ENCODE measurements at places on chromosomes 1 and 21.

GRCh38 chr1:90721210-90722194 is 4.4 kb upstream of the BARHL2 start:
- peak; percentile 63 for DNase-seq

DNA sequence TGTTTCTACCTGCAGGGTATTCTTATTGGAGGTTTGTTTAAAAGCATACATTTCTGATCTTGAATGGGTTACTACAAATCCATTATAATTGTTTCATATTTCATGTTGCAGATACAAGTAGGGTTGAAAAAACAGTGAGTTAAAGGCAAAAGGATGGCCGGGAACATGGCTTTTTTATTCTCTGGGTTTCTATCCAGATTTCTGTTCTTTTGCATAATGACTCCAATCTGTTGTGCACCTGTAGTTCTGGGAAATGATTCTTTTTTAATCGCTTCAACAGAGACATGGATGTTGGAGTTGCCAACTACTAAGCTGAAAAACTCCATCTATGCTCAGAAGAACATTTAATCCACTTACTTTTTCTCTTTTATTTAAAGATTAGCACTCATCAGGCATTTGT is 2.7 kb upstream of the ADAMTS1 start:
- DNase-seq: no peak

- no peak for DNase-seq
Measured at GRCh38 chr1:59071876-59072582, 224.9 kb upstream of the FGGY start.

GRCh38 chr1:203743091-203743571 is 21.9 kb upstream of the LAX1 start:
- DNase-seq: no peak

DNA sequence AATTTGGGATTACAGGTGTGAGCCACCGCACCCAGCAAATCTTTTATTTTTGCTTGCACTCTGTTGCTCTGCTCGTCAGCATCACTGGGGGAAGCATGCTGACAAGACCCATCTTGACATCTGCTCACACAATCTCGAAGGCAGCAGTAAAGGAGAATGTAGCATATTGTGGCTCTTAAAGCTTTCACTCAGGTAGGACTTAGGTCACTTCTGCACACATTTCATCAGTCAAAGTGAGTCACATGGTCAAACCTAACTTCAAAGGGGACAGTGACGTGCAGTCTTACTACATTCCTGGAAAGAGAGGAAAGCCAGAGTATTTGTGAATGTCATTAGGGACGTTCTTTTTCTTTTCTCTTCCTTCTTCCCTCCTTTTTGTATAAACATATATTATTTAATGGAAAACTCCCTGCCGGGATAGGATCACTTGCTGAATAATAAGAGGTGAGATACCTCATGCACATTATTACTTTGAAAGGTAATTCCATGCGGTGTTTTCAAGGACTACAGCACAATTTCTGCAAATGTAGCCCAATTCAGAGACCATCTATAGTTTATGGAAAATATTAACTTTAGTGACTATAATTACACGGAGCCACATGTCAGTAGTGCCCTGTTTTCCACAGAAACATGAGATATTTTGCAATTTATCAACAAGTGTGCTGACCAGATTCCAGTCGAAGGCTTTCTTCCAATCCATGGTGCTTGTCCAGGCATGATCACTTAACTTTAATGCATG is 19.3 kb upstream of the ACBD6 start:
- DNase-seq: no peak

DNA sequence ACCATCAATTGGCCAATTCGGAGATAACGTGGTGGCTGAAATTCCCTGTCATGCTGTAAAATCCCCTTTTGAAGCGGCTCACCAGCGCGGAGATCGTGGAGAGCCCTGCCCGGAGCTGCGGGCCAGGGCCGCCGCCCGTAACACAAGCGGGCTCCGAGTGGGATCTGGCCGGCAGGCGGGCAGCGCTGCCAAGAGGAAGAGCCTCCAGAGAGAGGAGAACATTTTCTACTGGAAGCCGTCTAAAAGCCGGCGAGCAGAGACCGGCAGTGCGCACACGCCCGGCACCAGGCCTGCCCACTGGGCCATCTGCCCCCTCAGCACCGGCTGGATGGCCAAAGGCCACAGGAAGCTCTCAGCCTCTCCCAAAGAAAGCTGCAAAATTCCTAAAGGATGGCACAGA is 15.5 kb downstream of the SSBP3 start:
- DNase-seq: no peak

DNA sequence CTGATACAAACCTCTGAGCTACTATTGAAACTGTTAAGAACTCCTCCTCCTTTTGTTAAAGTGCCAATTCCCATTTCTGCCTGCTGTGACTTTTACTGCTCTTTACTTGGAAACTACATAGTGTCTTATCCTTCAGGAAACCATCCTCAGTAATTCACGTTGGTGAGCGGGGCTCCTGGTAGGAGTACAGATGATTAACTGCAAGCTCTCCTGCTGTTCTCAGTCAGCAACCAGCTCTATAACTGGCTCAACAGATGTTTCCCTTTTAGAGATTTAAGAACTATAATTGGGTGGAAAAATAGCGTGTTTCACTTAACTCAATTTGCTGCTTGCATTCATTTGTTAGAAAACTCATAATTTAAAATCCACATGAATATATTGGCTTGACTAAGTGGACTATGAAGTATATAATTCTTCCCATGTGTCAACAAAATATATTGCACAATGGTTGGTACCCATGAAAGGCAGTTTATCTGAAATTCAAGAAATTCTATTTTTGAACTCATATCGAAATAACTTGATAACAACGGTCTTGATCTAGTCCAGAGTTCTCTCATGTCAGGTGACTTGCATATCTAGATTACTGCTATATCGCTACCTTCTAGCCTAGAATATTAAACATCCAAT is 574.0 kb downstream of the KCNT2 start:
- peak; percentile 25 for DNase-seq

DNA sequence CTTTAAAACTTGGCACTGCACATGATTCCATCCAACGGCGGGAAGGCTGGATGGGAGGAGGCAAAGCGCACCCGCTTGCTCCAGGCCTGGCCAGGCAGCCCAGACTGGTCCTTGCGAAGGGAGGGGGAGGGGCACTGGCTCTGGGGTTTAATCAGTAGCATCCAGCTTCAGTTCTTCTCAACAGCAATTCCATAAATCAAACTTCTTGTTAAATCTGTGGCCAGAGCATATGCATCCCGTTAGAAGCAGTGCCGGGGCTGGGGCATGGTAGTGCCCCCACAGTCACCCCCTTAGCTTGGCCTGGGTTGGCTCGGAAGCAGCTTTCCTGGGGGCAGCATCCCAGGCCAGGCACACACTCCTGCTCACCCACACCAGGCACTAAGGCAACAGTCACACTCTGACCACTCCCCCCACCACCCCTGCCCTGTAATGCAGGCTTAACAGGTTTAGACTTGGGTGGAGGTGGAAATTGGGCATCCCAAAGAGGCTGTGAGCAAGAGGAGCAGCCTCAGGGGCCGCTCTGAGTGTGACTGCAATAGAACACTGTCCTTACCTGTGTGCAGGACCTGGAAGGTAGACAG is 94.1 kb upstream of the CASZ1 start:
- DNase-seq: no peak

GRCh38 chr1:205593967-205594366 is 37.8 kb downstream of the ELK4 start:
- no peak for DNase-seq

DNA sequence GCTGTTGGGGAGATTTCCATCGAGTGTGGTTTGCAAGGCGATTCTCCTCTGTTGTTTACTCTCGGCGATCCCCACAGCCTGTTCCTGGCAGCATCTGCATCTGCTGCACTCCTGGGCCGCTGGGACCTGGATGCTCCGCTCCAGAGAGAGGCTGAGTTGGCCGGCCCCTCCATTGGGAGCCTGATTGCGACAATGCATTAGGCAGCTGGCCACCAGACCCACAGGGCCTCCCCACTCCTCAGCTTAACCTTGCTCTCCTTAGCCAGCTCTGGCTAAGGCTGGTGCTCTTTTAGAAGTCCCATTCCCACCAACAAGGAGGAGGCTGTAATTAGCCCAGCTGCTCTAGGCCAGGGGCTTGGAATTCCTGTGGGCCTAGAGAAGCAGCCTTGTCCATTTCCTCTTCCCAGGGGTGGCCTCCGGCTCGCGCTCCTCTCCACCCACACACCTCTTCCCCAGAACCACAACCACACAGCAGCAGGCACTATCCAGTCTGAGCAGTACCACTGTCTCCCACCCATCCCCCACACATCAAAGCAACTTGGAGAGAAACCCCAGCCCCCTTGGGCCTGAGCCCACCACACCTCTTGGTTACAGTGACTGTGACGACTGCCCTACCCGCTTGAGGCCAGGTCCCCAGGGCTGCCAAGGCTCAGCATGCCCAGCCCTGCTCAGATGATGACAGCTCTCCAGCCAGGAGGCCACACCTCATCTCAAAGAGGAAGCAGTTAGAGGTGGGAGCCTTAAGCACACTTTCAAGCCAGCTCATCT is 193.8 kb upstream of the EDN2 start:
- peak; percentile 83 for DNase-seq

DNA sequence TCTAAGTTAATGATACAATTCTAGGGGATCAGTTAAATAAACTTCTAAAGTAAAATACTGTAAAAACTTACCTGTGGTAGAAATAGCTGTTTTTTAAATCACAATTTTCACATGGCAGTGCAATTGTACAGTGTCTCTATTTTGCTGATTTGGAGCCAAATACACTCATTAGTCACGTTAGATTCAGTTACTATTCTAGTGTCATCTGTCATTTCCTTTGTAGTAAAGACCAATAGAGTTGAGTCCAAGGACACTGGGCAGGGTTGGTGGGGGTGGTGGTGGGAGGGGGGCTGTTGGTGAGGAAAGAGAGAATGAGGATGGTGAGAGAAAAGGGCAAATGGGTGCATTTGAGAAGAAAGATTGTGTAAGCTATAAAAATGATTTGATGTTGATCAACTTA is 33.6 kb downstream of the CD55 start:
- no peak for DNase-seq

DNA sequence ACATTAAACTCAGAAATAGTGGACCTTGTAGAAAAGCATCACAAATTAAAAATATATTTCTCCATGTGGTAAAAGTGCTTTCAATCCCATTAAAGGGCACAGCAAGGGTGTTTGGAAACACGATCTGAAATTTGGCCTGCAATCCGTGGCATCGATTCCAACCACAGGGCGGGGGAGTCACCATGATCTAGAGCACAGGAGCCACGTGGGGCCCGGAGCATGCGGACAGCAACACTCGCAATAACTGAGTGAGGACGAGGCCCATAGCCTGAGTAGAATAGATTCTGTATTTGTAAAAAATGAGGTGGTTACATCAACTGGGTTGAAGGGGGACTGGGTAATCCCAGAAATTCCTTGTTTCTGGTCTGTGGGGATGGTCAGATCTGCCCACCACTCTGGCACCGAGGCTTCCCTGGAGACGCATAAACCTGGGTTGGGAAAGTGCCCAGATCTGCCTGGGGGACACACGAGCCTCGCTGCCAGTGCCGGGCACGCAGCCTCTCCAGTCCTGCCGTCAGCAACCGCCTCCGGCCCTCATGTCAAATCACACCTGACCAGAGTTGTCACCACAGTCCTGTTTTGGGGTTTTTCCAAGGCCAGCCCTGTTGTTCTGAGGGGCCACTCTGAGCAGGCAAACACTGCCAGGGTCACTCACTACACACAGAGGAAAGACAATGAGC is 104.3 kb downstream of the PGBD5 start:
- no peak for DNase-seq

DNA sequence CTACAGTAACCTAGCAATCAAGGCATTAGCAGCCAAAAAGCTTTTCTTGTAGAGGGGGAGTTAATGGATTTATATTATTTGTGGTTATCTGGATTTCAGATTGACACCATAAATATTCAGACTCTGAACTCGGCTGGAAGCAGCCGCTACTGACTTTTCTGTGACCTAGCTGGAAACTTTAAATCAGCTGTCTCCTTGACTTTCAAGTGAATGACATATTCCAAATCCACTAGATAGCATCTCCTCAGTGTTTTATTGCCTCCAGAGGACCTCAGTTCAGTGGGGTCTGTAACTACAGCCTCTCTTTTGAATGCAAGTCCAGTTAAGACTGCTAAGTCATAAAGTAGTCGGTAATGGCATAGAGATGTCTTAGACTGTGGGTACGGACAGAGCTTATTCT is 448.5 kb downstream of the NUF2 start:
- no peak for DNase-seq

DNA sequence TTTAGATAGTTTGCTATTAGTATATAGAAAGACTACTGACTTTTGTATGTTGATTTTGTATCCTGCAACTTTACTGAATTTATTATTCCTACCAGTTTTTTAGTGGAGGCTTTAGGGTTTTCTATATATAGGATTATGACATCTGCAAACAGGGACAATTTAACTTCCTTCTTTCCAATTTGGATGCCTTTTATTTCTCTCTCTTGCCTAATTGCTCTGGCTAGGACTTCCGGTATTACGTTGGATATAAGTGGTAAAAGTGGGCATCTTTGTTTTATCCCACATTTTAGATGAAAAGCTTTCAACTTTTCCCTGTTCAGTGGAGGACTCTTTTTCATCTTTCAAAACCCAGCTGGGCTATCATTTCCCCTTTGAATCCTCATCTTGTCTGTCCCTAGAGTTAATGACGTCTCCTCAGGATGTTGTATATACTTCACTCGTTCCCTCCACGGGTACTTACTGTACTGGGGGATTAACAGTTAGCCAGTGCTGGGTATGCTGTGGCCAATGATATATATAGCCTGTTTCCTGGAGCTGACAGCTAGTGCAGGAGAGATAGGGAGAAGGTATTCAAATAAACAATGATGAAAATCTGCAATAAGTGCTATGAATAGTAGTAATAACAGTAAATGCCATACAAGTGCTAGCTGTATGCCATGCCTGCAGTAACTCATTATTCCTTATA is 9.8 kb downstream of the ACOT11 start:
- DNase-seq: no peak

GRCh38 chr1:180981596-180982387 is 40.9 kb downstream of the STX6 start:
- DNase-seq: no peak

DNA sequence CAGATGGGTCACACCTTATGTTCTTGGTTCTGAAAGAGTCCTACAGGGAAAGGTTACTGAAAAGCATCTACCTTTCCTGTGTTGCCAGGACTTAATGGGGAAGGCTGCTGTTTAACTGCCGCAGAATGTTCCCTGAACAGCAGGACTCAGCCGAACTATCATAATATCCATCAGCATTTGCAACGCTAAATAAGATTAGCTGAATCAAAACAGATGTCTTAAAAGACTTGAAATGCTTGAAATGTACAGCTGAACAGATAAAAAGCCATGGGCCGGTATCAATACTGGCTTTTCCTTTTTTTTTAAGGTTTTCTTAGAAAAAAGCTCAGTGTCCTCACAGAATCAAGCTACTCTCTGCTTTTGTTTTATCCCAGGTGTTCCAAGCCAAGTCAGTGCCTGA is 19.7 kb upstream of the ATP13A2 start:
- DNase-seq: no peak

GRCh38 chr1:202501281-202501680 is 152.8 kb downstream of the PPP1R12B start:
- DNase-seq: peak; percentile 19

DNA sequence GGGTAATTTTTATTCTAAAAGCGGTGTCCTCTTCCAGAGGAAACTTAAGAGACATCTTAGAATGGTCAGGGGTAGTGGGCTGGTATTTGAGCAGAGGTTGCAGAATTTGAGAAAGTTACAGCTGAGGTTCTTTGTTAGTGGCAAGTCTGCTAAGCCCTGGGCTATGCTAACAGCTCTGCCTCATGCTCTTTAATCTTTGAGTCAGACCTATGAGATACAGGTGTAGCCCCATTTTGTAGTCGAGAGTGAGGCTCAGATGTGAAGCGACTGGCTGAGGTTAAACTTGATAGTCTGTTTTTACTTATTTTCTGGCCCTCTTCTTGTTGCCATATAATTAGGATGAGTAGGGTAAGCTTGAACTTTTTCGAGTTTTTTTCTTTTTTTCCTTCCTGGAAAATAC is 4.7 kb downstream of the HMGN2 start:
- no peak for DNase-seq

- DNase-seq: peak; percentile 95
Measured at GRCh38 chr1:227357171-227357926, 39.1 kb upstream of the CDC42BPA start.

Measured in EL (cell line).